ENCODE measurements at places on chromosomes 2 and 18. TPM values are rescaled to one million over a fixed set of nuclear protein-coding genes. Genes with fewer than 3 reads are reported as not detected.
A peak's percentile ranks its signal among the peaks of the same experiment; 100 is the strongest.

The SRD5A2 gene
- total RNA-seq = 8.5 TPM

The ADGRF3 gene
- not detected for total RNA-seq

The APLF gene
- total RNA-seq = 10.2 TPM

DNA sequence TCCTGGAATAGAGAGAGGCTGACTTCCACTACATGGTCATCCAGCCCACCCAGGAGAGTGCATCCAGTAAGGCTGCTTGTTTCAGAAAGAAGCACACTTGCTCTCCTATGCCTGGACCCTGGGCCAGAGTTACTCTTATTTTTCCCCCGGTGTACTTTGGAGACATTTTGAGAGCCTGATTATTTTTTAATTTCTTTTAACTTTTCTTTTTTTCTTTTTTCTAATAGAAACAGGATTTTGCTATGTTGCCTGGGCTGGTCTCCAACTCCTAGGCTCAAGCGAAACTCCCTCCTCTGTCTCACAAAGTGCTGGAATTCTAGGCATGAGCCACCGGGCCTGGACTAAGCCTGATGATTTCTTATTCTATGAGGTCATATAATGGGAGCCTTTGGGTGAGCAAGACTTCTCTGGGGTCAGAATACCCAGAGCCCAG is 62.2 kb downstream of the RPL37A start:
- H3K4me1 ChIP-seq = no peaks in the 10 kb centered on the region
- H3K36me3 ChIP-seq = no peaks in the 10 kb centered on the region
- no peak overlapping the region for H3K4me3 ChIP-seq
- no peak for DNase-seq
- peak overlapping the region; percentile 36 for H3K27ac ChIP-seq

DNA sequence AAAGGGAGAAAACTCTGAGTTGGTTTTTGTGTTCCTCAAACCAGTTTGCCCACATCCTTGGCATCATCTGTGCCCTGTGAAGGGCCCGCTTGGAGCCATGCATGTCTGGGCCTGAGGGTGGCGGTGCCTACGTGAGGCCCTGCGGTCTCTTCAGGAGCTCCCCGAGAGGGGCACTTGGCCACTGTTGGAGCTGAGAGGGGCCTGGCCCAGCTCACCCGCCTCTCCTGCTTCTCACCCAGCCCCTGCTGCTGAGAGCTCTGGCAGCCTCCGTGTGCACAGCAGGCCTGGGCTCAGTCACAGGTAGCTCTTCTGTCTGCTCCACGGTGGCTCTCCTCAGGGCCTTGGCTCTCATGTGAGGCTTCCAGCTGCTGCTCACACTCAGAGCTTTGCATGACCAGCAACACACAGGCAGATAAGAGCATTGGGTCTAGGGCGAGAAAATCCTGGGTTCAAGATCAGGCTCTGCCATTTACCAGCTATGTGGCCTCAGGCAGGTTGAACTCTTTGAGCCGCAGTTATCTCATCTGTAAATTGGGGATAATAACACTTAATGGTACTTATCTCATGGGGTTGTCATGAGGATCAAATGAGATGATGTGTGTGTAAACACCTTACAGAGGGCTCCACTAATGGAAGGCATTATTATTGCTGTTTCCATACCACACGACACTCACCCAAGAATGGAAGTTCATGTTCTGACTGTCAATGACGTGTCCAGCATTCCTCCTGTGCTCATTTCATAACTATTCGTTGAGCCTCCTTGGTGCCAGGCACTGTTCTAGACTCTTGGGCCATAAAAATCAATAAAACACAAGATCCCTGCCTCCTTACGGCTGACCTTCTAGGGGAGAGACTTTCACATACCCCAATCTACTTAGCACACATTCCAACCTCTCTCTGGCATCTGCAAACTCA is 41.6 kb upstream of the PLB1 start:
- no peak overlapping the region for H3K4me3 ChIP-seq
- no peaks in the 10 kb centered on the region for H3K36me3 ChIP-seq
- H3K4me1 ChIP-seq = no peaks in the 10 kb centered on the region
- H3K27me3 ChIP-seq = no peaks in the 10 kb centered on the region
- DNase-seq = peak; percentile 84

GRCh38 chr2:107633580-107634147 is 193.0 kb upstream of the RGPD4 start:
- no peak overlapping the region for H3K4me3 ChIP-seq
- H3K27ac ChIP-seq = no peak overlapping the region
- no peaks in the 10 kb centered on the region for H3K4me1 ChIP-seq
- no peaks in the 10 kb centered on the region for H3K36me3 ChIP-seq

- H3K27me3 ChIP-seq = no peaks in the 10 kb centered on the region
- no peak overlapping the region for H3K4me3 ChIP-seq
- no peak for DNase-seq
- H3K4me1 ChIP-seq = peaks cover 21% of the 10 kb centered on the region
Observed at GRCh38 chr2:108633409-108633808, 85.9 kb upstream of the RANBP2 start.

DNA sequence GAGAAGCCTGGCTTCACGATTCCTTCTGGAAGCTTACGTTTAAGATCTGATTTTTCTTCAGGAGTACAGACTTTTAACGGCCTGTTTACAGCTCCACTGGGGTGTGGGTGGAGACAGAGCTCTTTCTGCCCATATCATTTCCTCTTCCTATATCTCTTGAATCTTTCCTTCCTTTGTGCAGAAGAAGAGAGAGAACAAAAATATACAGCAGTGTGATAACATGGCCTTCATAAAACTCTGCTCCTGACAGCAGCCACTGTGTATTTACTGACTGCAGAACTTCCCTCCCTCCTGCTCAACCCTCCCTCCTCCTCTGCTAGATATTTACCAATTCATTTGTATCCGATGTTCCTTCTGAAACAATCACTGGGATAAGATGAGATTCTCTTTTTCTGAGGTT is 34.1 kb upstream of the REEP1 start:
- H3K4me1 ChIP-seq = no peaks in the 10 kb centered on the region
- H3K36me3 ChIP-seq = no peaks in the 10 kb centered on the region
- no peak for DNase-seq
- H3K27me3 ChIP-seq = no peaks in the 10 kb centered on the region
- H3K4me3 ChIP-seq = no peak overlapping the region
